ENCODE measurements at places on chromosomes 5 and 9.

DNA sequence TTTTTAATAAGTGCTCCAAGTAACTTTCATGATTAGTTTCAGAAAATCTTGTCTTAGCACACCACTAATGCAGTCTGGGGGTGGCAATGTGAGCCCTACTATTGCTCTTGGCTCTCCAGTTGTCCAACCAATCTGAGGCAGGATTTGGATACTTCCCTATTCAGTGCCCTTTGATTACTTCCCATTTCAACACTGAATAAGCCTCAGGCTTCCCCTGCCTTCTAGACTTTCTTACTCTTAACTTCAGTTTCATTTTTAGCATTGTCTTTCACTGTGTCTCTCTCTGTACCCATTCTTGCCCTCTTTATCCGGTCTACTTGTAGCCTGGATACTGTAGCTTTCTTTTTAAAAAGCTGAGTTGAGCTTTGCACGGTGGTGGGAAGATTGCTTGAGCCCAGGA, 186.1 kb downstream of the C9orf152 start:
- no peak for DNase-seq

DNA sequence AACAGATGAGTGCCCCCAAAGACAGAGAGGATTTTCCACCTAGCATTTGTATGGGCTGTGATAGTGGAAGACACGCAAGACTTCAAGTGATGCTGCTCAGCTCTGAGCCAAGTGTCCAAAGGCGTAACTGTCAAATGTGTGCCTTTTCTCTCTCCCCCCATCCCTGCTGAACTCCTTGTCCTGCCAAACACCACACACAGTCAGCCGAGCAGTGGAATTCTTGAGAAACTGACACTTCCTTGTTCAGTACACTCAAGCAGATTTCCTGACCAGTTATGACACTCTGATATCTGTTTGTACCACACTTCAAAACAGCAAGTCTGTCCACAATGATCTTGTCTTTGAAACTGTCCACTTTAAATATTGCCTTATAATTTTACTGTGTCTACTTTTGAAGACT, 166.4 kb downstream of the PIK3R1 start:
- no peak for DNase-seq

DNA sequence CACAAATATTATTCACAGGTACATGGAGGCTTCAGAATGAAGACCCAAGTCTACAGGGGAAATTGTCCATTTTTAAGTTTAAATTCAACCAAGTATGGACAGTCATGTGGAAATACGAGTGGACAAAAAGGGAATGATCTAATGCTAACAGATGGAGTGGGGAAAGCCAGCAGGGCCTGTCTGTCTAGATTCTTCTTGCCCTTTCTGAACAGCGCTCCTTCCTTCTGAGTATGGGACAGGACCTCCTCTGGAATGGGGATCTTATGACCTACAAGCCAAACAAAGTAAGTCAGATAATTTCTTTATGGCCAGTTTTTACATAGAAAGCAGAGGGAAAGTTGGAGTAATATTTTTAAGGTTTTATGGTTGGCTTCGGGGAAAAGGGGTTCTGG, 119.8 kb upstream of the NEK6 start:
- DNase-seq = no peak

DNA sequence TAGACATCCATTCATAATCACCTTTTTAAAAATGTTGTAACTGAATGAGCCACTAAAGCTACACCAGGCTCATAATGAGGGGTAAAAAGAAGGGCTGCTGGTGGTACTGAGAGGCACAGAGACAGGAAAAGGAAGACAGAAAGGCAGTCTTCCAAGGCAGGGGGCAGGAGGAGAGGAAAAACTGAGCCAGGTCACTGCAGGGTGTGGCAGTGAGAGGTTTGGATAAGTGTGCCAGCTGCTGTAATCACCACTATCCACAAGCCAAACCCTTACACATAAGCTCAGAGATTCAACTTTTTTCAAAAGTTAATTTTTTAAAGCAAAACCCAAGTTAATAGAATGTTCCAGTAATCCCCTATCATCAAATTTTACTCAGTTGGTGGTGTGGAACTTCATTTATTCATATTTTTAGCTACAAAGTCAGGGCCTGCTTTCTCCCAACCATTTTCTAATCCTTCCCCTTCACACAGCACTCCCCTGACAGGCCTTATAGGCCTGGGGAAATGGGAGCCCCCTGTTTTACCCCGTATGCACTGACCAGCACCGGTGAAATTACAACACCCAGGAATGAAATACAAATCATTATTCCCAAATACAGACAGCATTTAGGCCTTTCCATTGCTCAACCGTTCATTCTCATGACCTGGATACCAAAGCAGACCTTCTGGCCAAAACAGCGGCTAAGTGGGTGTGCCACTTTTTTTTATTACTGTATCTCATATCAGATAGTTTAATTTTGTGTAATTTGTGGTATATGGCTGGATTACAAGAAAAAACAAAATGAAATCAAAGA, 76.3 kb downstream of the EFNA5 start:
- no peak for DNase-seq

GRCh38 chr5:43242196-43242595, 50.2 kb downstream of the NIM1K start:
- no peak for DNase-seq

- DNase-seq = no peak
Observed at GRCh38 chr5:2208239-2208544, 325.5 kb upstream of the IRX4 start.

DNA sequence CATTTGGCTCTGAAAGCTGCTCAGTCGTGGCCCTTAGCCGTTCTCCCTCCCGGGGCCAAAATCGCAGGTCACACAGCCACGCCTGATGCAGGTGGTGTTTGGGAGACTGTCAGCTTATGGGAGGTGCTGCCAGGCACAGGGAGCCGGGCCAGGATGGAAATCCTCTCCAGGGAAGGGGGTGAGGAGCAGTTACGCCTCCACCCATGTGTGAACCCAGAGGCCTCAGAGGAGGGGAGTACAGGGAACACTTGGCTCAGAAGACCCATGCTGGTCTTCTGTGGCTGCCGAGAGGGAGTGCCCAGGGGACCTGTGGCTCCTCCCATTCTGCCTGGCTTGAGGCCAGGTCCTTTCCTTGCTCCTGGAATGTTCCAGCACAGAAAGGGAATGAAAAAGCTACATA, 3.6 kb upstream of the OLFM1 start:
- no peak for DNase-seq

GRCh38 chr9:98809311-98810101, 2.0 kb downstream of the GALNT12 start:
- DNase-seq = no peak

DNA sequence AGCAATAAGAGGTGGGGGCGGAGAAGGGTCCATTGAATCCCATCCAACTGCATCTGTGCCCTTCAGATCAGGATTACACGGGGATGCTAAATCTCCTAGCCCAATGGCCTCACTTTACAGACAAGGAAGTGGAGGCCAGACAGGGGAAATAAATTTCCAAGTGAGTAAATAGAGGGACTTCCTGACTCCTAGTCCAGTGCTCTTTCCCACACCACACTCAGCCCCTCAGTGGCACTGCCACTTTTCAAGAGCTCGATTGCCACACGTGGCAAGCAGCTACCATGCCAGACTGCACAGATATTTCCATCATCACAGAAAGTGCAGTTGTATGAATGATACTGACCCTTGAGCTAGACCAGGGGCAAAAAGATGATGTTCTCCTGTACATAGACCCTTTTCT, 8.2 kb upstream of the TNIP1 start:
- no peak for DNase-seq

DNA sequence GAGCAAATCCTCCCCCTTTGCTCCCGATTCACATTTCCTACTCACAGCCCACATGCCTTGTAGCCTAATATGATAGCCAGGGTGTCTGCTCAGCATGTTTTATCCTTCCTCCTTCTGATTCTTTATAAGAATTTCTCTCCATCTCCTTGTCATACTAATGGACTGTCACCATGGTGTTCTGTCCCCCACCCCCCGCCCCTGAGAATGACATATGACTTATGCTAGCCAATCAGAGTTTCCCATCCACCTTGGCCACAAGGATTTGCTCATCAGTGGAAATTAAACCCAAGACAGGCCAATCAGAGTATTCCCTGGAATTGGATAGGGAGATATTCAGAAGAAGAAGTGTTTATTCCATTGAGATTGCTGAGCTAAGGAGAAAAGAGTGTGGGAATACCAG, 16.0 kb downstream of the ABLIM3 start:
- no peak for DNase-seq

DNA sequence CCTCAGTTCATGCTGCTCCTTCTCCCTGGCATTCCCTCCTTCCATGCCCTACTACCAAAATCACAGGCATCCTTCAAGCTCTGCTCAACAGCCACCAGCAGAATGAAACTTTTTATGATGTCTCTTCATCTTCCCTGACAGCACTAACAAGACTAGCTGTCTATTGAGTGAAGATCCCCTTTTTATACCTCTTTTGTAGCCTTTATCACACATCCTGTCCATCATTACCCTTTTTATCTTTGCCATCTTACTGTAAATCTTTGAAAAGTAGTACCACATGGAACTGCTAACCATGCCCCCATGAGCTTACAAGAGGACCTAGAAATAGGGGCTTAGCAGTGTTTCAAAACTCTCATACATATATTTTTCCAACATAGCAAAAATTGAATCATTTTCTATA, 10.8 kb upstream of the ADRB2 start:
- no peak for DNase-seq

DNA sequence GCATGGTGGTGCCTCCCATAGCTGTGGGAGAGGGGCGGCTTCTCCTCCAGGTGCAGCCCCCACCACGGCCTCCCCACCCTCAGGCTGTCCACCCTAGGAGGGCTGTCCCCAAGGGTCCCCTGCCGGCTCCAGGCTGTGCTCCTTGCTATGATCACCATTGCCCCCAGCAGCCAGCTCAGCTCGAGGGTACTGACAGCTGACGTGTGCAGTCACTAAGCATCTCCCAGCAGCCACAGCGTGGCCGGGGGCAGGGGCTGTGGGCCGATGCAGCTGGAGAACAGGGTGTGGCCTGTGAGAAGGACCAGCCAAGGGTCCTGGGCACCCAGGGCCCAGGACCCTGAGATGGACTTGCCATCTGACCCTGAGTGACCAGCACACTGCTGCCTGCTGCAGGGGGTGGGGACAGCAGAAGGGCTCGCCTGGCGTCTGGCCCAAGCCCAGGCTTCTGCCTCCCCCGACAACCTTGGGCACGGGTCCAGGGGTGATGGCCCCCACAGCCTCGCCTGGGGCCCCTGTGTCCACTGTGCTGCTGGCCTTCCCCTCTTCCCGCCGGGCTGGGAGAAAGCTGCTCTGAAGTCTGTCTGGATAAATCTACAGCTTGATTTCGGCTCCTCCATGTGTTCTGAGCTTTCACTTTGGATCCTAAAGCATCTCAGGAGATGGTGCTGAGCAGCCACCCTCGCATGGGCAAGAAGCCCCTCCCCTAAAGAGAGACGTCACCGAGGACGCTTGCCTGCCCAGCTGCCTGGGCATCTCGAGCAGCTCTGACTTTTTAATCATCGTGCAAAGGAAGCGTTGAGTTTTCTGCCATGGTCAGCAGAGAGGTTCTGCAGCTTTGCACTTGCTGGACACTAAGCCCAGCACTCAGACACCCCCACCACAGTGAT, 5.5 kb downstream of the KCNT1 start:
- no peak for DNase-seq

- peak; percentile 32 for DNase-seq
Observed at GRCh38 chr9:126146254-126147145, 180.1 kb upstream of the MVB12B start.

DNA sequence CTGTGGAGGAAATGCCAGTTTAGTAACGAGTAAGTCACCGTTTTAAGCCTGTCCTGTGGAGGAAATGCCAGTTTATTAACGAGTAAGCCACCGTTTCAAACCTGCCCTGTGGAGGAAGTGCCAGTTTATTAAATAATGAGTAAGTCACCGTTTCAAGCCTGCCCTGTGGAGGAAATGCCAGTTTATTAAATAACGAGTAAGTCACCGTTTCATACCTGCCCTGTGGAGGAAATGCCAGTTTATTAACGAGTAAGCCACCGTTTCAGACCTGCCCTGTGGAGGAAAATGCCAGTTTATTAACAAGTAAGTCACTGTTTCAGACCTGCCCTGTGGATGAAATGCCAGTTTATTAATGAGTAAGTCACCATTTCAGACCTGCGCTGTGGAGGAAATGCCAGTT, 18.9 kb upstream of the PDCD6 start:
- no peak for DNase-seq

- no peak for DNase-seq
Observed at GRCh38 chr9:72772661-72773060, 180.2 kb downstream of the ALDH1A1 start.

DNA sequence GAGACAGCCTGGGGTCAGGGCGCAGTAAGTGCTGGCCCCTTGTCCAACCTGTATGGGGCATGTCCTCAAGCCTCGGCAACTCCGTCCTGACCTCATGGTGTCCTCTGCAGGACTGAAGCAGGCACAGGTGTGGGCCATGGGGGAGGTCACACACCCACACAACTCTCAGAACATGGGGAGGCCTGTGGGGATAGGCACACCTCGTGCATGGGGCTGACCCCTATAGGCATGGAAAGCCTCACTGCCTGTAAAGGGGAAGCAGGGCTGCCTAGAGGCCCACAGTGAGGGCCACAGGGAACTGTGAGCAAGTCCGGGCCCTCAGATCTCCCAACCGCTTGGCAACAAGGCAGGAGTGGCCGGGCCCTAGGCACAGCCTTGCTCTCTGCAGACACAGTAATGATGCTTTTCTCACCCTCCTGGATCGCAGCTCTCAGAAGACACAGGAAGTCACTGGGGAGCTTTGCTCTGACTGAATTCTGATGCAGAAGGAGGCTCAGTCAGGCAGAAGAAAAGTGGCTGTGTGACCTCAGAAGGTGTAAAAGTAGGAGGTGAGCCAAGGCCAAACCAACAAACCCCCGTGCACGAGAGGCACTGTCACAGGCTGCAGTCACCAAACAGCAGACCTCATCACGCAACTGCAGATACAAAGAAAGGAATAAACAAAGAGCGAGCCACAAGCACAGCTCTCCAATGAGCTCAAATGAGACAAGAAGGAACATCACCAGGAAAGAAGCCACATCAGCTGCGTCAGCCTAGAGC, 5.4 kb downstream of the IPPK start:
- no peak for DNase-seq

GRCh38 chr5:107072440-107072839, 598.3 kb downstream of the EFNA5 start:
- DNase-seq = no peak

- DNase-seq = no peak
Observed at GRCh38 chr9:98879094-98879962, 64.4 kb upstream of the COL15A1 start.

DNA sequence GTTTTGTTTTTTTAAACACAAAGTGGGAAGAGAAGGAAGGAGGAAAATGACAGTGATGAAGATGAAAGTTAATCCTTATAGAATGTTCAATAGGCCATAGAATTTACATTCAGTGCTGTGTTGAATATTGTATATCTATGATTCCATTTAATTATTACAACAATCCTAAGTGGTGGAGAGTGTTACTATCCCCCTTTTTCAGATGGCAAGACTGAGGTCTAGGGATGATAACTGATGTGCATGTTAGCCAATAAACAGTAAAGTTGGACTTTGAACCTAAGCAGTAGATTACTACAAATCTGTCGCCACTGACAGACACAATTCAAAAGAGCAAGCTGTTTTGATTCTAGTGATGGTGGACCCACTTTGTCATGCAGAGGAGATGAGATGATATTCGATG, 237.9 kb downstream of the ARHGAP26 start:
- DNase-seq = no peak

- DNase-seq = no peak
Observed at GRCh38 chr5:32283539-32284377, 29.0 kb downstream of the MTMR12 start.

- no peak for DNase-seq
Observed at GRCh38 chr9:90774682-90775081, 26.9 kb upstream of the SYK start.

Data from NCI-H1417 treated with DMSO at 0.1 percent for 48 hours (cell line).